ENCODE measurements at places on chromosomes 1 and 21. TPM values are rescaled to one million over a fixed set of nuclear protein-coding genes. Genes with fewer than 3 reads are reported as not detected.

The LPAR3 gene
- total RNA-seq = 0.11 TPM

The FYB2 gene
- total RNA-seq = not detected

The HOOK1 gene
- under 0.01 TPM for total RNA-seq

The SPAG17 gene
- total RNA-seq = not detected

The PANK4 gene
- total RNA-seq = 23.8 TPM

The TEX38 gene
- total RNA-seq = not detected

The OR6K3 gene
- total RNA-seq = not detected

The GPBP1L1 gene
- 104 TPM for total RNA-seq

The OPTC gene
- not detected for total RNA-seq

The MCOLN3 gene
- under 0.01 TPM for total RNA-seq

The PDZK1 gene
- under 0.01 TPM for total RNA-seq

The ITPKB gene
- total RNA-seq = 28.9 TPM

The LRRC3 gene
- 0.98 TPM for total RNA-seq

The NMNAT2 gene
- total RNA-seq = 0.34 TPM

The SPATA45 gene
- total RNA-seq = not detected

The ZNF695 gene
- 1.5 TPM for total RNA-seq

The CR1L gene
- not detected for total RNA-seq

The IFI16 gene
- 42.6 TPM for total RNA-seq

The SDC3 gene
- 43.4 TPM for total RNA-seq

The NUP210L gene
- total RNA-seq = 0.17 TPM

The TMEM52 gene
- total RNA-seq = not detected

The LCE1C gene
- total RNA-seq = not detected

The CLSTN1 gene
- total RNA-seq = 62.3 TPM

The ZNF692 gene
- 7.2 TPM for total RNA-seq

The RNF223 gene
- total RNA-seq = not detected

The CCDC185 gene
- not detected for total RNA-seq

The KLHDC8A gene
- total RNA-seq = not detected

The PSEN2 gene
- 60.3 TPM for total RNA-seq

The SERPINC1 gene
- 0.22 TPM for total RNA-seq

The RNF186 gene
- not detected for total RNA-seq

The RASSF5 gene
- 0.11 TPM for total RNA-seq

The CSF3R gene
- total RNA-seq = not detected

The ADORA3 gene
- not detected for total RNA-seq

The KIAA0040 gene
- 14.1 TPM for total RNA-seq

The KCTD3 gene
- total RNA-seq = 49.1 TPM

The PRAMEF12 gene
- total RNA-seq = not detected

The LORICRIN gene
- total RNA-seq = not detected

The KRTAP21-2 gene
- not detected for total RNA-seq

The ZNF697 gene
- 19.0 TPM for total RNA-seq

The TSPAN2 gene
- 1.8 TPM for total RNA-seq

The TRIM46 gene
- total RNA-seq = 1.3 TPM

The HSD3B1 gene
- total RNA-seq = not detected

The DAB1 gene
- total RNA-seq = not detected

The TPM3 gene
- 394 TPM for total RNA-seq

The FMN2 gene
- total RNA-seq = 0.98 TPM

The PLEKHG5 gene
- total RNA-seq = 17.6 TPM

The FNBP1L gene
- total RNA-seq = 54.7 TPM

The CACNA1S gene
- total RNA-seq = not detected

The CYP4X1 gene
- 0.87 TPM for total RNA-seq

The CADM3 gene
- total RNA-seq = not detected

The HORMAD1 gene
- total RNA-seq = 0.11 TPM

The CXADR gene
- 71.3 TPM for total RNA-seq

The TAL1 gene
- total RNA-seq = 121 TPM

The AMY1A gene
- not detected for total RNA-seq

The PRKAA2 gene
- total RNA-seq = 2.9 TPM

The RNF2 gene
- total RNA-seq = 31.1 TPM

The OLFML3 gene
- 1.4 TPM for total RNA-seq

Measured in dermis lymphatic vessel endothelial cell (primary cell).